ENCODE measurements at places on chromosomes 4 and X. TPM values are rescaled to one million over a fixed set of nuclear protein-coding genes. Genes with fewer than 3 reads are reported as not detected.

The RENBP gene
- total RNA-seq: 13.3 TPM

The DDX60 gene
- 19.9 TPM for total RNA-seq

The REPS2 gene
- 8.7 TPM for total RNA-seq

The SPANXA1 gene
- total RNA-seq: not detected

The RUFY3 gene
- total RNA-seq: 113 TPM

The LRP2BP gene
- 1.2 TPM for total RNA-seq

The CENPVL1 gene
- not detected for total RNA-seq

The RBMX gene
- 131 TPM for total RNA-seq

The STK26 gene
- 3.8 TPM for total RNA-seq

The MXRA5 gene
- 5.0 TPM for total RNA-seq

The HSD17B13 gene
- 4.0 TPM for total RNA-seq

The SSX2 gene
- total RNA-seq: not detected

The TMEM156 gene
- not detected for total RNA-seq

The OTC gene
- 34.7 TPM for total RNA-seq

The FAM114A1 gene
- 52.2 TPM for total RNA-seq

The TET2 gene
- total RNA-seq: 30.3 TPM

The EREG gene
- 2.8 TPM for total RNA-seq

The SULT1B1 gene
- 137 TPM for total RNA-seq

The PPP1R3F gene
- total RNA-seq: 19.0 TPM

The CLIC2 gene
- total RNA-seq: 2.9 TPM

The C4orf36 gene
- 6.6 TPM for total RNA-seq

The GLRB gene
- 0.27 TPM for total RNA-seq

The MAP9 gene
- total RNA-seq: 2.4 TPM

The SH3BP2 gene
- total RNA-seq: 107 TPM

The DAPP1 gene
- 1.1 TPM for total RNA-seq

The ERCC6L gene
- total RNA-seq: 5.8 TPM

The IL1RAPL2 gene
- total RNA-seq: not detected

The FGF13 gene
- total RNA-seq: not detected

The GLOD5 gene
- not detected for total RNA-seq

The SMARCA1 gene
- 17.3 TPM for total RNA-seq

The SPACA5 gene
- not detected for total RNA-seq
